ENCODE measurements at places on chromosomes 6 and 20.
A peak's percentile ranks its signal among the peaks of the same experiment; 100 is the strongest.

GRCh38 chr6:37320646-37321045 lies 33.1 kb upstream of the RNF8 start:
- DNase-seq = peak; percentile 25

DNA sequence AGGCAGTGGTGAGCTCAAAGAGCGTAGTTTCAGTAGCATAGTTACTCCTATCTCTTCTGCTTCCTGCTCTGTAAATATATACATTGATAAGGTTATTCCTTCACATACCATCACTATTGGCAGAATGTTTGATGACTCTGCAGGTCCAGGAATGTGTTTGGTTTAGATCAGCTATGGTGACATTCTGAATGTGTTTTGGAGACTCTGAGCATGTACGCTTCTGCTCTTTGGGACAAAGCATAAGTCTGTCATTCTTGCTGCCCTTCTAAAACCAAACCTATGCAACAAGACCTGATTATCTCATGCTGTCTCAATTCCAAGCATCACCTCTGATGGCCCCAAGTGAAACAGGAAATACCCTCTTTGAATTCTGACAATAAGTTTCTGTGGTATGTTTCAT lies 1074.3 kb downstream of the KIF16B start:
- no peak for DNase-seq

DNA sequence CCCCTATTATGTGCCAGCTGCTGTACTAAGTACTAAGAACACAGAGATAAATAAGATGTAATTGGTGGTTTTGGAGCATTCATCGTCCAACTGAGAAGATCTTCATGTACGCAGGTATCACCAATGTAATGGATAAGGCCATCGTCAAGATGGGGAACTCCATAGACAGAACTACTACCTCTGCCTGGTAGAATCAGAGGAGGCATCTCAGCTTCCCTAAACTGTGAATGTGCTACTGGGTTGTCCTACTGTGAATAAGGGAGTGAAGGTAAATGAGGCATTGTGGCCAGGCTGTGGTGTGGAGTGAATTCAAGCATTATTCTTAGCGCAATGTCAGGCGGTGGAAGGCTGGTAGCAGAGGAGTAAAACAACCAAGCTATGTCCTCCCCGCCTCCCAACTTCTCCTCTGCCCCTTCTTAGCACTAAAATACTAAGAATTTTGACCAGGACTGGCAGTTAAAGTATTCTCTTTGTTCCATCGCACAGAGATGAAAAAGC lies 68.2 kb downstream of the TBC1D7 start:
- no peak for DNase-seq

GRCh38 chr20:25063546-25063945 lies 5.6 kb upstream of the ACSS1 start:
- no peak for DNase-seq

DNA sequence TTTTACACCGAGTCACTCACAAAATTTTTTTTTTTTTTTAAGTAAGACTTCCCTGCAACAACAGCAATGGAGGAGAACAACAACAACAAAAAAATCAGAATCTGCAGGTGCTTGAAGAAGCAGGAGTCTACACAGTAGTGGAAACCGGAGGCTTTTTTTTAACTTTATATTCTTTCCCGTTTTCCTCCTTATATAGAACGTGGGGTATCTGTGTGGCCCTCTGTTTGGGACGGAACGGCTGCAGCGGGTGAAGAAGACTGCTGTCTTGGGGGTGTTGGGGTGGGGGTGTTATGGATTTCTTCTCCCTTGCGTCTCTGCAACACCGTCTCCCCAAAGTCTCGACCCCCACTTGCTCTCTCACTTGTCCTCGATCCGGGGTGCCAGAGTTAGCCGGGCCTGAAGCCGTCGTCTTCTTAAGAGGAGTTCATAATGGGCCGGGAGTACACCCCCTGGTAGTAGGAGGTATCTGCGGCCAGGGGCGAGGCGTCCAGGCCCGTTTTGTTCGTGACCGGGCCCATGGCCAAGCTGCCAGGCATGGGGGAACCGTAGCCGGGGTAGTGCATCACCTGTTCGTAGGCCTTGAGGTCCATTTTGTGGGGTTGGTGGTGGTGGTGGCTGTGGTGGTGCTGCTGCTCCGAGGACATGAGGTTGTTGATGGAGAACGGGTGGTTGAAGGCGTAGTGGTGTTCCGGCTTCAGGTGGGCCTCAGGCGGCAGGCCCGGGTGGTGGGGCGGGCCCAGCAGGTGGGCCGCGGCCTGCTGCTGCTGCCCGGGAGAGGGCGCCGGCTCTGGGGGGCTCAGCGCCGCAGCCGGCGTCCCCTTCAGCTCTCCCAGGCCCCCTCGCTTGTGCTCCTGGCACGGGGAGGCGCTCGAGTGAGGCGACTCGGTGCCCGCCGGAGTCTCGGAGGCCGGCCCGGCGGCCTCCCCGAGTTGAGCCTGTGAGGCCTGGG lies 2.7 kb downstream of the FOXA2 start:
- DNase-seq = no peak

GRCh38 chr6:136752554-136752953 lies 39.7 kb downstream of the MAP3K5 start:
- no peak for DNase-seq

- peak; percentile 35 for DNase-seq
Observed at GRCh38 chr6:14275493-14275851, 157.9 kb downstream of the CD83 start.

- no peak for DNase-seq
Observed at GRCh38 chr6:87671555-87672029, 30.4 kb downstream of the AKIRIN2 start.

DNA sequence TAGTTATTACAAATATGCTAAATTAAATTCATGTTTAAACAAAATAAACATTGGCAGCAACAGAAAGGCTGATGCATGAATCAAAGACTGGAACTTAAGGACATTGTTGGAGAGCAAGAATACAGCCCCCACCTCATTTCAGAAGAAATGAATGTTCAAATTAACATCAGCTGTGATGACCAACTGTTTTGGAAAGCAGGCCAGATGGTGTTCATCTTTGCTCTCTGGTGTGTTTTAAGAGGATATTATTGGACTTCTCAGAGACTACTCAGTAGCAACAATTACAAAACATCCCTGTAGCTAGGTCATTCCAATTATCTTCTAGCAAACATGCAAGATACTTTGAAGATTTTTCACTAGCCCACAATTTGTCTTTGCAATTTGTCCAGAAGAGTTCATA lies 118.6 kb upstream of the DOK5 start:
- DNase-seq = no peak

DNA sequence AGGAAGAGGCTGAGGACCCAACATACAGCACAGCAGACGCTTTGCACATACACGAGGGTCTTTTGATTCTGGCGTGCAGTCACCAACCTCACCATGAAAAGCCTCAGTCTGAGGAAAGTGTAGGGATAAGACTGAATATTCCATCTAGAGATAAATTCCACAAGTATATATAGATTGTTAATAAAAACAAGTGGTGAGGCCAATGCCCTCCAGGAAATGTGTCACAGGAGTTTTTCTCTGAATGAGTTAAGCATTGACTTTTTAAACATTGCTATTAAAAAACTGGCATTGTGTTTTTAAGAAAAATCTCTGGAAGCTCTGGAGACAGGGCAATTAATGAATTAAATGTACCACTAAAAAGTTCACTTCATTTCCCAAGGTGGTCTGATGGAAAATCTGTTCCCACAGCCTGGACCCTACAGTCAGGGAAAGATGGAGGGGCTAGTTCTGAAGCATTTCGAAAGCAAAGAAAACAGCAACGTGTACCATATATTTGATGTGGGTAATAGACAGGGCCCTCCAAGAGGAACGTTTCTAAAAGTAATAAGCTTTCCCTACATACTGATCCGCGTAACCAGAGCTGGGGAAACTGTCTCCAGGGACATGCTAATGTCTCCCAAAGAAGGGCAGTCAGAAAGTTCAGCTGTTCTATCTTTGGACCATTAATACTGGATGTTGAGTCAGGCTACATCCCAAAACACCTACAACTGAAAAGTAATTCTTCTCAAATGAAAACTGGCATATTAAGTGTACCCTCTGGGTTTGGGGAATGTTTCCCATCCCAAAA lies 301.1 kb downstream of the FOXC1 start:
- no peak for DNase-seq

- no peak for DNase-seq
Observed at GRCh38 chr20:33840160-33840559, 29.0 kb downstream of the CHMP4B start.

DNA sequence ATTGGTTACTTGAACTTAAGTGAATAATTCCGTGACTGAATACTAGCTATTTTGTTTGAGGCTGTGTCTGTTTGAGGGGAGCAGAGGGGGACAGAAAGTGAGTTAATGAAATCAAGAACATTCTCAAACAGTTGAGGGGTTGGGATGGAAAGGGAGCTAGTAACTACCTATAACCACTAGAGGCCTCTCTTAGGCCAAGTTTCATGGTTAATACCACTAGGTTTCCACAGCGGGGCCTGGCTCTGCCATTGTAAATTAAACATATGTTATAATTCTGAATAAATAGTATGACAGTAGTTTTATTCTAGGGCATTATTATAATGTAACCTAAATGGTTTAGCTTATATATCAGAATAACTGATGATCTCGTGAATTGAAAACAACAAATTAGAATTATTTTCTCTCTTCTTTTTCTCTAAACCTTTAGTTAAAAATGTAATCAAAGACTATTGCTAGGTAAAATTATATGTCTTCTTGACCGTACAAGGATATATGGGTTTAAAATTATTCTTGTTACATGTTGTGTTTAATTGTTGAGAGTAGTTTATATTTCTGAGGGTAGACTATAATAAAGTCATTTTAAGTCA lies 108.1 kb downstream of the BCKDHB start:
- peak; percentile 57 for DNase-seq

DNA sequence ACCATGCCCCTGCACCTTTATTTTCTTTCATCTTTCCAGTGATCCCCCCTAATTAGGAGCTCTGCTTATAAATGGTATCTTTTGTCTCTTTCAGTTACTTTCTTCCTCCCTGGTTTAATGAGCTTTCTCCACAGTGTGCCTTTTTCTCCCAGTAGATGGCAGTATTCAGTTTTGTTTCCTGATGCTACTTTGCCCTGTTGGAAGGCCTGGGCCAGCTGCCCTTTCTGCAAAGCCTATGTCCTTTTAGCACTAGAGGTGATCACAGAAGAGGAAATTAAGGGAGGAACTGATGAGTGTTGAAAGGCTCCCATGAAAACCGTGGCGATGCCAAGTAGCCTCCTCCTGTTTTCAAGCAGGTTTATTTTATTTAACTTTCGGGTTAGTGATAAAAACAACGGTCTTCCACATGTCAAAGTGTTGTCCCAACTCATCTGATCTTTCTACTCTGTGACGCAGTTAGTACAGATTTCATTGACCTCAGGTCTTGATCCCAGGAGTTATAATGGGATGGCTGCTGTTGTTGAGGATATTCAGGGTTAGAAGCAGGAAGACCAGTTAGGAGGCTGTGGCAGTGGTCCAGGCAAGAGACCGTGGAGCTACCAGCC lies 184.2 kb upstream of the BMP2 start:
- peak; percentile 67 for DNase-seq

DNA sequence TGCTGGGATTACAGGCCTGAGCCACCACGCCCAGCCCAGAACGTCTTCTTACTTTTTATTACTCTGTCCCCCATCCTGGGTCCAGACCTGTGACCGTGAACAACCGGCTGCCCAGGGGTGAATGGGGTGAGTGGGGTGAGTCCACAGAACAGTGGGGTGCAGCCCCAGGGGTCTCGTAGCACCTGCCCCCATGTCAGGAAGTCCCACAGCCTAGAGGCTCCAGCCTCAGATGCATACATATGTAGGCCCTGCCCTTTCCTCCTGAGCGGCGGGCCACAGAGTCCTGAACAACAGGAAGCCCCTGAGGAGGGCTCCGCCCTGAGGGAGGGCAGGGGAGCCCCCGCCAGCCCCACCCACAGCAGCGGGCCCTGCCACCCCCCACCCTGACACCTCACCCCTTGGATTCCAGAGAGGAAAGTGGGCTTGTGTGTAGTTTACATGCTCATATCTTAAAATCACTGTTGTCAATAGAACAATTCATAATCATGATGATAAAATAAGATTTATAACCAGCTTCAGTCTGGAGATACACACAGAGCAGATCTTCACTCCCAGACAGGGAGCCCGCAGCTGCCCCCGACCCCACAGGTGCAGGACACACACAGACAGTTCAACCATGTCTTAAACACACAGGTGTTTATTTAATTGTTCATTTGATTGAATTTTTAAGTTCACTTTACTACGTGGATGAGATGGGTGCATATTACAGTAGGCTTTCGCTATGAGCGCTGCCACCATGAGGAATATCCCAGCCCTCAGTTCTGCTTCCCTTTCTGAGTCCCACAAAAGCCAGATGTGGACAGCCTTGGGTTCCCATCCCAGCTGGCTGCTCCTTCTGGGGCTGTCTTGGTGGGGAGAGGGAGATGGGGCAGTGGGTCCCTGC lies 12.4 kb upstream of the GMEB2 start:
- DNase-seq = no peak

GRCh38 chr6:73817253-73817652 lies 121.2 kb downstream of the CD109 start:
- DNase-seq = peak; percentile 46

- DNase-seq = no peak
Observed at GRCh38 chr6:145891565-145891964, 72.6 kb downstream of the SHPRH start.

- DNase-seq = peak; percentile 58
Observed at GRCh38 chr6:158047127-158047518, 65.5 kb downstream of the SYNJ2 start.

DNA sequence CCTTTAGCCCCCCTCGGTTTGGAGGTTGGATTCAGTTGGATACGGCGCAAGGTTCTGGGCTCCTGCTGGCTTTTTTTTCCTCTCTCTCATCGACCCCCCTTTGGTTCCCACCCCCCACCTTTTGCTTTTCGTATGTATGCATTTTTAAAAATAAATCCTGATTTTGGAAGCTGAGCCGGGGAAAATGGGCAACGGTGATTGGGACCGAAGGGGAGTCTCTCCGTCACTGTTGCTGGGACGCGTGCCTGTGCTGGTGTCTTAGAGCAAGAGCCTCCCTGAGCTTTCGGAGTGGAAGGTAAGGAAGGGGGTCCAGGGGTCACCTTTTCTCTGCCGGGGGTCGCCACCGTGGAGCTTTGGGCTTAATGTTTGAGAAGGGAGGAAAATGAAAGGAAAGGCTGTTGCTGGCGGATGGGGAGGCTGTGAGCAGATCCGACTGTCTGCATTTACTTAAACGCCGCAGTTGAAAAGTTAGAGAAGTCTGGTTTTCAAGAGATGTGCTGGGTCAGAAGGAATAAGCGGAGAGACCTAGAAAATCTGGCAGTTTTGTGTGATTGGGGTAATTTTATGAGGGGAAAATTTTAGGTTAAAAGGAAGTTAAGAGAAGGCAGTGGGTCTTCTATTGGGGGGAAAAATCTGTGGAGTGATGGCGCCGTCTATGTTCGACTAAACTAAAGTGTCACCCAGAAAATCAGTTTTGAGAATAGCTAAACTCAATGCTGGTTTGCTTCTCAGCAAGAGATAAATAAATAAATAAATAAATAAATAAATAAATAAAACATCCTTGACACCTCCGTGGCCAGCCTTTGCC lies 828 bp downstream of the ADGRB3 start:
- DNase-seq = peak; percentile 76

DNA sequence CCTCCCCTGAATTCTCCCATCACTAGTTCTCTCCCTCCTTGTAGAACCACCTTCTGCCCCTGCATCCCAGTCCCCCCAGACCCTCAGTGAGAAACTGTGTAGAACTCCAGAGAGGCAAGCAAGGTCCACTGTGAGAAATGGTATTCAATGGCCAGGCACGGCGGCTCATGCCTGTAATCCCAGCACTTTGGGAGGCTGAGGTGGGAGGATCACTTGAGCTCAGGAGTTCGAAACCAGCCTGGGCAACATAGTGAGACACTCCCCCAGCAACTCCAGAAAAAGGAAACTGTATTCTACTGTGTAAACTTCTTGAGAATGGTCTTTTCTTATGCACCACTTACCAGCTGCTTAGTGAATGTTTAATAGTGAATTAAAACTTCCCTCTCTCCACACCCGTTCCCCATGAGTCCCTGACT lies 8.2 kb upstream of the CD83 start:
- no peak for DNase-seq

Measured in Ammon's horn (tissue), 1 donor.